ENCODE measurements at places on chromosomes 11 and 22. TPM values are rescaled to one million over a fixed set of nuclear protein-coding genes. Genes with fewer than 3 reads are reported as not detected.

The C1QTNF5 gene
- total RNA-seq = 6.9 TPM

The GAS2 gene
- total RNA-seq = 2.5 TPM

The ANO1 gene
- 15.9 TPM for total RNA-seq

- DNase-seq = peak; percentile 68
Measured at GRCh38 chr11:124402326-124402922, 3.6 kb upstream of the OR8B3 start.

DNA sequence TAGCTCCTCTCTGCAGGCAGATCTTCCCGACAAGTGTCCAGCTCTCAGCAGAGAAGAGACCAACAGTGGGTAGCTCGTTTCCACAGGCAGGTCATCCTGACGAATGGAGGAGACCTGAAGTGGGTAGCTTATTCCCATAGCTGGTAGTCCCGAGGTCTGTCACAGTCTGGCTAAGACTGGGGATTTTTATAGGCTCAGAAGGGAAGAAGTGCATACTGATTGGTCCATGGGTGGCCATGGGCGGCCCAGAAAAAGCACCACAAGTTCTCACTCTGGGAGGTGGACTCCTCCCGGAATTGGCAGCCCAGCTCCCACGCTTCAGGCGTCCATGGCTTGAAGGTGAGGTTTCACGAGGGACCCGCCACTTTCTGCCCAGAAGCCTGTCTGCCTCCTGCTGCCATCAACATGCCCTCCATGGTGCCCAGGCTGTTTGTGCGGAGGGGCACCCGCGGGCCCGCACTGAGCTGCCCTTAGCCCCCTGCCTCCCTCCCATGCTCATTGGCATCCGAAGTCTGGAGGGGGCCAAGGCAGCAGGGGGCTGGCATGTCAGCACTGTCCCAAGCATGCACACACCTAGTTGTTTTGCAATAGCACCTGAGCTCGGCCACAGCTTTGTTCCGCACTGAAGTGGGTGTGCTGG lies 9.9 kb upstream of the MAP6 start:
- DNase-seq = no peak

The EIF3F gene
- total RNA-seq = 218 TPM

The UCP2 gene
- total RNA-seq = 33.9 TPM

GRCh38 chr11:108961095-108961494 lies 296.2 kb downstream of the DDX10 start:
- DNase-seq = no peak

GRCh38 chr11:110716361-110716760 lies 4.1 kb upstream of the ARHGAP20 start:
- no peak for DNase-seq

Measured in left colon (tissue), 2 donors.